ENCODE measurements at places on chromosomes 16 and 17.

- DNase-seq: peak; percentile 73
Measured at GRCh38 chr17:57892146-57892819, 42.4 kb upstream of the MRPS23 start.

- no peak for DNase-seq
Measured at GRCh38 chr17:10620823-10621222, 36.3 kb downstream of the MYH3 start.

DNA sequence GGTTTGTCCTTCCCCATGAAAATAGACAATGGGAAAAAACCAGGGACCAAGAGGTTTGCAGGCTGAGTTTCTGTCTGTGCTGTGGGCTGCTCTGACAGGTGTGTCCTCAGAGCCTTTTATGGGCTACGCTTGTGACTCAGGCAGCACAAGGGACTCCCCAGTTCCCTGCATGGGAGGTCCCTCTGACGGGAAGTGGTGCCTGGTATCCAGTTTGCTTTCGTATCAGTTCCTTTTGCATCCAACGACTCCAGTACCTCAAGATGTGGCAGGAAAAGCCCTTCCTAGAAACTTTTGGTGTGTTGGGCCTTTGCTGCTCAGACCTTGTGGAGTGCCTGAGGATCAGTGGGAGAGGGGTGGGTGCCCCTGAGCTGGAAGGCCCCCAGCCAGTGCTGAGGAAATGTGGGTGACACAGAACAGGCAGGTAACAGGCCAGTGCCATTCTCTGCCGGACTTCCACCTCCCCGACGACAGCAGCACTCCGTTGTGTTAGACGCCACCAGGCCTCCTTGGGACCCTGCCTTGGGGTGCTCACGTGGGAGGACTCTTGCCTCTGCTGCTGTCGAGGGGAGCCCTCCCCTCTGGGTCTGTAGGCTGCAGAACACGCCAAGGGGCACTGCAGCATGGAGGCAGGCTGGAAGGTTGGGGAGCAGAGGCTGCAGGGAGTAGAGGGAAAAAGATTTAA lies 38.4 kb upstream of the IRF8 start:
- DNase-seq: no peak

DNA sequence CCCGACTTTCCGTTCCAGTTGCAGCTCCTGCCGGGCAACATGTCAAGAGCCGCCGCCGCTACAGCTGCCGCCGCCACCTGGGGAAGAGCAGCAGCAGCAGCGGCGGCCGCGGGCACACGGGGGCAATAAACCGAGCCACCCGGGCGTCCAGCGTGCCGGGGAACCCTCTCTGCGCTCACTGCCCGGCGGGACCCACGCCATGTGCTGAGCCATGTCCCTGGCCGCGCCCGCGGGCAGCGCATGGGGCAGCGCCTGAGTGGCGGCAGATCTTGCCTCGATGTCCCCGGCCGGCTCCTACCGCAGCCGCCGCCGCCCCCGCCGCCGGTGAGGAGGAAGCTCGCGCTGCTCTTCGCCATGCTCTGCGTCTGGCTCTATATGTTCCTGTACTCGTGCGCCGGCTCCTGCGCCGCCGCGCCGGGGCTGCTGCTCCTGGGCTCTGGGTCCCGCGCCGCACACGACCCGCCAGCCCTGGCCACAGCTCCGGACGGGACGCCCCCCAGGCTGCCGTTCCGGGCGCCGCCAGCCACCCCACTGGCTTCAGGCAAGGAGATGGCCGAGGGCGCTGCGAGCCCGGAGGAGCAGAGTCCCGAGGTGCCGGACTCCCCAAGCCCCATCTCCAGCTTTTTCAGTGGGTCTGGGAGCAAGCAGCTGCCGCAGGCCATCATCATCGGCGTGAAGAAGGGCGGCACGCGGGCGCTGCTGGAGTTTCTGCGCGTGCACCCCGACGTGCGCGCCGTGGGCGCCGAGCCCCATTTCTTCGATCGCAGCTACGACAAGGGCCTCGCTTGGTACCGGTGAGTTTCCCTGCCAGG lies 604 bp downstream of the HS3ST3B1 start:
- no peak for DNase-seq

GRCh38 chr16:4096509-4096908 lies 19.7 kb downstream of the ADCY9 start:
- no peak for DNase-seq

GRCh38 chr17:8835631-8836364 lies 31.7 kb downstream of the PIK3R6 start:
- DNase-seq: no peak

Measured in NCI-H2029 (cell line).